ENCODE measurements at places on chromosomes 16 and 17.

DNA sequence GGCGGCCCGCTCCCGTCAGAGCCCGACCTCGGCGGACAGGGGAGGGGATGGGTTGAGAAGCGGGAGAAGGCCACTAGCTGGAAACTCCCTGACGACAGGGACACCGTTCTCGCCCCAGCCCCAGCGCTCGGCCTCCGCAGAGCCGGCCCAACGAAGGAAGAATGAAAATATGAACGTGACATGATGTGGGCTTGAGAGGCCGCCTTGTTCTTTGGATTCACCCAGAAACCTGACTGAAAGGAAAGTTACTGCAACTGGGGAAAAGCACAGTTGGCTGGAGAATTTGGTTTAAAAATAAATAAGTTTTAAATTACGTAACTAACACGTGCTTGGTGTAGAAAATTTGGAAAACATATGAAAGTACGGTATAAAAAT lies 21.1 kb downstream of the NPTX1 start:
- DNase-seq, result peak; percentile 45

DNA sequence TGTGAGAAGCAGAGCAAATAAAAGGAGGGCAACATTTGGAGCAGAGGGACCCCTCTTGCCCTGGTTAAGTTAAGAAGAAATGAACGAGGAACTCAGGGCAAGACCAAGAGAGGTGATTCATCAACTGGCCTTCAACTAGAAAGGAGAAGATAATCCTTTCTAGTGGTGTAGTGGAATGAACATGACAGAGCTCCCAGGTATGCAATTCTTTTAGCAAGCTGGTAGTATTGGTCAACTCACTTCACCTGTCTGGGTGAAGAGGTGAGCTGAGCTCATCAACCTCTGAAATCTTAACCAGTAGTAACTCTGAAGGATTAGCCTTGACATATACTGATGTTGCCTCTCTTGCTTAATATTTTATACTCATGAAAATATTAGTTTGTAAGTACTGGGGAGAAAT lies 1024.7 kb upstream of the GOT2 start:
- no peak for DNase-seq

DNA sequence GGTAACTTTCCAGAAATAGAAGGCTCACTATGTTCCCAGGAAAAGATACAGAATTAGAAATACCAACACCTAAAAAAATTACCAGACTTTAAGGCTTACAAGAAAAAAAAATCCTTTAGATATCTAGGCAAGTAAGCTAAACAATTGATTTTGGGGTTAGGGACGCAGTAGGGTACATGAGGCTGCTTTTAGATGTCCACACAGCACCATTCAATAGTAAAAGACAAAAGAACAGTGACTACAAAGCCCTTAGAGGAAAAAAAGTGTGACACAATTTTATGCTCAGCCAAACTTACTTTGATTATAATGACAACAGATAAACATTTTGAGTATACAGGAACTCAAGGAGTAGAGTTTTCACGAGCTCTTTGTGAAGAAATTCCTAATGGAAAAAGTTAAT lies 29.9 kb downstream of the METTL16 start:
- no peak for DNase-seq

DNA sequence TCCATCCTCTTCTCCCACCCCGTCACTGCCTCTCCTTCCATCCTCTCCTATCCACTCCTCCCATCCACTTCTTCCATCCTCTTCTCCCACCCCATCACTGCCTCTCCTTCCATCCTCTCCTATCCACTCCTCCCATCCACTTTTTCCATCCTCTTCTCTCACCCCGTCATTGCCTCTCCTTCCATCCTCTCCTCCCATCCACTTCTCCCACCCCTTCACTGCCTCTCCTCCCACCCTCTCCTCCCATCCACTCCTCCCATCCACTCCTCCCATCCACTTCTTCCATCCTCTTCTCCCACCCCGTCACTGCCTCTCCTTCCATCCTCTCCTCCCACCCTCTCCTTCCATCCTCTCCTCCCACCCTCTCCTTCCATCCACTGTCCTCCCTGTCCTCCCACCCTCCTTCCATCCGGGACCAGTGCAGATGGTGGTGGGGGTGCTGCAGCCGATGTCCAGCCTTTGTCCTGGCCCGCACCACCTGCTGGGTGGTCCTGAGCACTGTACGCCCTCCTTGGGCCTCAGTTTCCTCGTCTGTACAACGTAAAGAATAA lies 1.1 kb downstream of the WFIKKN1 start:
- DNase-seq, result no peak

DNA sequence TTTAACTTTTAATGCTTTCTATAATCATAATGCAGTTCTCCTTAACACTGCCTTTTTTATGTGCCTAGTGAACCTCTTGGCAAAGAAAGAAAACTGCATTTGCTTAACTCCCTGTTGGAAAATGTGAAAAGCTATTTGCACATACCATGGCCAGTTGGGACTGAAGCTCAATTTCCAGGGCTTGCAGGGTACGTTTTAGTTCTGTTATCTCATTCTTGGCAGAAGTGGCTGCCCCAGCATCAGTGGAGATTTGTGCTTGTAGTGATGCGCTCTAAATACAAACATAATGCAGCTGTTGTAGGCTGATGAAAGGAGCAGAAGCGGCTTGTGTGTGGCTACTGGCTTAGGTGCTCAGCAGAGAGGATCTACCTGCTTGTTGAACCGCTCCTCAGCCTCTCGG lies 3.7 kb downstream of the KRT24 start:
- no peak for DNase-seq

DNA sequence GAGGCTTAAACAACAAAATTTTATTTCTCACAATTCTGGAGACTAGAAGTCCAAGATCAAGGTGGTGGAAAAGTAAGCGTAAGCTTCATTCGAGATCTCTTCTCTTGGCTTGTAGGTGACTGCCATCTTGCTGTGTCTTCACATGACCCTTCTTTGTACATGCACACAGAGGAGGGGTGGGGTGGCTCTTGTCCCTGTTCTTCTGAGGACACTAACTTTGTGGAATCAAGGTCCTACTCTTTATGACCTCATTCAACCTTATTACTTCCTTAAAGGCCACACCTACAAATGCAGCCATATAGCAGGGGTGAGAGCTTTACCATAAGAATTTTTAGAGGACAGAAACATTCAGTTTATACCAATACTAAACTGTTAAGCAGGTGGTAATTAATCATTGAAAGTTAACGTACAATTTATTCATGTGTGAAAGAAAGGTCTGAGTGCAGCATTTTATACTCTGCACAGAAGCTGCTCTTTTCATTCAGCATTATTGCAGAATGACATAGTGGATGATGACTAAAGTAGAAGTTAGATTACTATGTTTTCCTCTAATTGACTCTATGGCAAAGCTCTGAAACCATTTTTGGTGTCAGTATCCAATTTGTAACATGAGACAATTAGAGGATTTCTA lies 139.9 kb upstream of the HLF start:
- DNase-seq, result no peak

- no peak for DNase-seq
These were observed 1.2 kb downstream of the B9D1 start for GRCh38 chr17:19361326-19361725.

DNA sequence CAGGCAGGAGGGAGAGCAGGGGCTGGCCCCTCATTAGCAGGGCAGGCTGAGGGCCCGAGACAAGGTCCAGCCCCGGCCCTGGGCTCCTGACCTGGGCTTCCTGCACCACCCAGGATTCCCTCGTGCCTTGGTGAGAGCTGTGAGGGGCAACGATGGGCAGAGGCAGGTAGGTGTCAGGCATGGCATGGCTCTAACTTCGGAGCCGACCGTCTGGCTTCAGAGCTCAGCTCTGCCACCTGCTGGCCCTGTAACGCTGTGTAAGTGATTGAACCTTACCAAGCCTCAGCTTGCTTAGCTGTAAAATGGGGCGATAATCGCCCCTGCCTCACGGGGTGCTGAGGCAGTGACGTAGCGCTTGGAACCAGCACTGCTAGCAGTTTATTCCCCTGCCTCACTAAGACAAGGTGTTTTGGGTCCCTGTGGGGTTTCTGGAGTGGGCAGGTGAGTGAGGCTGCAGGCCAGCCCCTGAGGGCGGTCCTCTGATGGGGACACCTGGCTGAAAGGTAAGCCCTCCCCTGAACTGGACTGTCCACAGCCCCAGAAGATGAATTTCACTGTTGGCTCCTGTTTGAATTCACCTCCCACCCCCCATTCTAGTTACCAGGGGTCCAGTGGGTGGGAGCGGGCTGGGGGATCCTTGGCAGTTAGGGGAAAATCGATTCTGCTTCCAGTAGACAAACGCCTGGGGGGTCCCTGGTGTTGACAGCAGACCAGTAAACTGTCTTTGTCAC lies 184.8 kb upstream of the GSE1 start:
- no peak for DNase-seq

DNA sequence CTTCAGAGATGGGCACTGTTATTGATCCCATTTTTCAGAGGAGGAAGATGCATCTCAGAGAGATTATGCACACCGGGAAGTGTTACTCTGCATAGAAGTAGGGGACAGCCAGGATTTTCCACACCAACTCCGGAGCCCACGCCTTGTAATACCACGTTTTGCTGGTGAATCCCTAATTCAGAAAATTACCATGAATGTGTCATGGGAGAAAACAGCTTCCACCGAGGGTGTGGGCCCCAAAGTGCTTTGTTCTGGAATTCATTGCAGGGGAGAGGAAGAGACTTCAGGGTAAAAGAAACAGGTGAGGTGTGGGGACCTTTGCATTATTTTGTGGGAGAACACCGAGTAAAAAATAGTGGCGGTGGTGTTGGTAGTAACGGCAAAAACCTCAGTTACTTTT lies 1051.4 kb upstream of the RBFOX1 start:
- DNase-seq, result no peak

- no peak for DNase-seq
These were observed 31.0 kb downstream of the SOX9 start for GRCh38 chr17:72151565-72152386.

DNA sequence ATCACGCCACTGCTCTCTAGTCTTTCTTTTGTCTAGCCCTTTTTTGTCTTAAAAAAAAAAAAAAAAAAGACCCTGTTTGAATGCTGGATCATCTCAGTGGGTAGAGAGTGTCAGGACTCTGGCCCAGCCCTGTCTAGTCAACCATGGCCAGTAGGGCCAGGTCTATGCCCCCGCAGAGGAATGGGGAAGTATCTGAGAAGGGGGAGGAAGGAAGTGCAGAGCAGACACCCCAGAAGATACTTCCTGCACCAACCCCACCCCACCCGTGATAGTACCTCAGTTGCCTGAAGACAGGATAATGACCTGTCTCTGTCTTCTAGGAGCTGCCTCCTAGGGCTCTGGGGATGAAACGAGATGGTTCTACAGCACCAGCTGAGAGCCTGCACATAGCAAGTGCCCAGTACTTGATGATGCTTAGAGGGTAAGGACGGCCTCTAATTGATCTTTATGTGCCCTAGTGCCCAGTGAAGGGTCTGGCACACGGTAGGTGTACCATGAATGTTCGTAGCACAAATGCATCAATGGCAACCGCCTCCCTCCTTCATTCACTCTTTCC lies 55.4 kb downstream of the ABAT start:
- no peak for DNase-seq

- no peak for DNase-seq
These were observed 38.5 kb downstream of the RBFOX3 start for GRCh38 chr17:79572136-79572925.

- DNase-seq, result no peak
These were observed 4.9 kb upstream of the FZD2 start for GRCh38 chr17:44552361-44552760.

DNA sequence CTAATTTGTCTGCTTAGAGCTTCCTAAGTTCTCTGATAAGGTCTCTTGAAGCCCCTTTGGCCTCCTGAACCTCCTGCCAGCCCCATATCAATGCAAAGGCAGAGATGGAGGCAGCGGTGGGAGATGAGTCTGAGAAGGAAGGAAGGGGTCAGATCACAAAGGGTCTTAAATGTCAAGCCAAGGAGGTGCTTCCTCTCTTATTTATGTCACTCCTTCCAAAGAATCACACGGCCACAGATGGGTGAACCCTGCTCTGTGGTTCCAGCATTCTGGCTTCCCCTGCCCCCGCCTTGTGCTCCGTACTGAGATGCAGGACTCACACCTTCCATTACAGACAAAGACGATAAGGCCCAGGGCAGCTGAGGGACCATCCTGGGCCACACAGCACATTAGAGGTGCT lies 96.3 kb downstream of the GSG1L start:
- DNase-seq, result no peak

GRCh38 chr16:591231-591630 lies 1.4 kb downstream of the RAB40C start:
- DNase-seq, result no peak

DNA sequence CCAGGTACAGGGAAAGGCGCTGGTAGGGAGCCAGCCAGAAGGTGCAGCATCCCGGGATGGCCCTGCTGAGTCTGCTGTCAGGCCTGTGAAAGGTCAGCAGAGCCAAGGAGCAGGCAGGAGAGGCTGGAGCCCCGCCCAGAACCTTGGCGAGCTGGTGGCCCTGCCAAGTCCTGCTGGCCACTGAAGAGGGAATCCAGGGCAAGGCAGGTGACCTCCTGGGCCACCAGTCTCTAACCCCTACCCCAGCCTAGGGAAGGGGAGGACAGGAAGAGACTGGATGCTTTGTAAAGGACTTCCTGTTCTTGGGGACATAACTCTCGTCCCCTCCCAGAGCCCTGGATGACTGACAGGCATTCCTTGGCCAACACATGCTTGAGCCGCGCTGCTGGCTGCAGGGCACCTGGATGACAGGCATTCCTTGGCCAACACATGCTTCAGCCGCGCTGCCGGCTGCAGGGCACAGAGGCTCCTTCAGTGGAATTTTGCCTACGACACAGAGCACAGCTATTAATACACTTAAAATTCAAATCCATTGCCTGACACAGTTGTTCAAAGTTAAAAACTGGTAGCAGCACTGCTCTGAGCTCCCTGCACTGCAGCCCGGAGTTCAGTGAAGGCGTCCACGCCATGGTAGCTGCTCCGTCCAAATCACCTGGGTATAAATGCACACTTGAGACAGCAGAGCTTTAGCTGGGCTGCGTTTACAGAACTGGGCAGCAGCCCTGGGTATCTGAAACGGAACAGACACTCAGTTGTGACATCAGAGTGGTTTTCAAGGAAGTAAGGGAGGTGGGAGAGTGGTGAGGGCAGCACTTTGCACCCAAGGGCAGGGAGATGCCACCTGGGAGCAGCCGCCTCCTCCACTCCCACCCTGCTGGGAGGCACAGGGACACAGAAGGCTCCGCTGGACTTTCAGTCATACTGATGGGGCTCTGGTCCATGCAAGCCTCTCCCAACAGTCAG lies 2.0 kb upstream of the BRICD5 start:
- no peak for DNase-seq

GRCh38 chr16:68062910-68063393 lies 22.2 kb upstream of the NFATC3 start:
- DNase-seq, result no peak

DNA sequence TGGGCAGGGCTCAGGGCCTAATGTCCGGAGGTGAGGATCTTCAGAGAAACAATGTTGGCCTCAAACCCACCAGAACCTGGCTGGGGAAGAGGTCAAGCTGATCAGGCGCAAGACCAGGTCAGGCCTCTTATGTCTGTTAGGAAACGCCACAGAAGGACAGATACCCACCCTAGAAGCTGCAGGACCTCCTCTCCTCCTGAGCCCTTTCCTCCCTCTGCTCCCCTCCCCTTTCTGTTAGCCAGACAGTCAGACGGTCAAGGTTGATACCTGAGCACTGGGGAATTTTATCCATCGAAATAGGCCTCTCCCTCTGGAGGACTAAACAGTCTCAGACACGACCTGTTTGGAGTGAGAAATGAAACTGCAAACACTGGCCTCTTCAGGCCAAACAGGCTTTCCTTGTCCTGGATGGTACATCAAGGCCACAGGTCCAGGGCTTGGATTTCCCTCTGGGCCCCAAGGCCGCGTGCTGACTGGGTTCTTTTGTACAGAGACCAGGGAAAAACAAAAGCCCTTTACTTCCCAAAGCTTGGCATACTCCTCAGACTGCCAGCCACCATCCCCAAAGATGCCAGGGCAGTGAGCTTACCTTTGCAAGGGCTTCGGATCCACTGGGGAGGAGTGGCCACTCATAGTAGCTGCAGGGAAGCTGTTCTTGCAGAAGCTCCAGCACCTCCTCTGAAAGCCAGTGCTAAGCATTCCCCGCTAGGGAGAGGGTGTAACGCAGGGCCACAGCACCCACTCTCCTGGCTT lies 135.8 kb downstream of the CCDC182 start:
- no peak for DNase-seq

All from activated gamma-delta T cell (primary cell).